ENCODE measurements at places on chromosomes 12 and 14.

DNA sequence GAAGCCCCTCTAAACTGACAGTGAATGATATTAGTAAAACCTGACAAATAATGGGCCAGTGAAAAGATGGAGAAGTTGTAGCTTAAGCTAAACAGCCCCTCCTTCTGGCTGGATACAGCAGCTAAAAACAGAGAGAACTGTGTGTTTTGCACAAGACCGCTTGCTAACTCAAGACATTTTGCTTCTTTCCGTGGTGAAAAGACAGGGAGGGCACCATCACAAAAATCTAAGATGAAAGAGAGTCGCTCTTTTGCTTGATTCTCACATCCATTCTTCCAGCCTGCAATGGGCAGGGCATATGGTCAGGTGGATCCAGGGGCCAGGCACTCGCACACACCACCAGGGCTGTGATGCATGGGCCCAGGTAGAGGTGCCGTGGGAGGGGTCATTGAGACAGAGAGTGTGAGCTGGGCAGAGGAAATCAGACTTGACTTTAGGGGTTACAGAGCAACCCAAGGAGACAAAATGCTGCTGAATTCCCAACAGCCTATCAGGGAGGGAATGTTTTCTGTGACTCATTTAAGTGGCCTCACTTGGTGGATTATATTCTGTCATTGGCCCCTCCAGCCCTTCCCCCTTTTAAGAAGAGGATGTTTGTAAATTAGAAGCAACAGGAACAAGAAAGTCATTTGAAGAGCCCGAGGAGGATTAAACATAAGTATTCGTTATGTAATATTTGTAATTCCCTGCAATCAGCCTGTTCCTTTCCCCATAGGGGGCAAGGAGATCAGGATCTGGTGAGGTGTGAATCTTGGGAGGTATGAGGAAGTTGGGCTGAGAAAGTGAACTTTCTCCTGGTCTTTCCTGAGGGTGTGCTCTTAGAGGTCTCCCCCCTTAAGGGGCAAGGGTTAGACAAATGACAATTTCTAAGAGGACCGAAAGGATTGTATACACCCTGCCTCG, 12.3 kb downstream of the EMP1 start:
- DNase-seq = no peak

DNA sequence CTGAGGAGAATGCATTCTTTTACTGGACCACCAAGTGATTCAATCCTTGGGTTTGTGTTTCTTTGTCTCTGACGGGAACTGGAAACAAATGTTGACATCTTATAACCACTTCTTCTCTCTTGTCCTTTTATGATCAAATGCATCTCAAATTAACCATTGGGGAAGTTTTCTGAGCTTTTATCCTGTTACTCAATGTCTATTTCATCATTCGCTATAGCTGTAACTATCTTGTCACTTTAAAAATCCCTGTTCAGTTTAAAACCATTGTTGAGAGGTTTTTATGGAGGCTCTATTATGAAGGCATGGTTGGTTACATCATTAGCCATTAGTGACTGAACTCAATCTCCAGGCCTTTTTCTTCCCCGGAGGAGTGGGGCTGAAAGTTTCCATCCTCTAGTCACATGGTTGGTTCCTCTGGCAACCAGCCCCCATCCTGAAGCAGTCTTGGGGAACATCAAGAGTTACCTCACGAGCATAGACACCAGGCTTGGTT, 2.7 kb upstream of the CLEC6A start:
- DNase-seq = no peak

- no peak for DNase-seq
Observed at GRCh38 chr12:45762185-45763110, 32.9 kb downstream of the ARID2 start.

DNA sequence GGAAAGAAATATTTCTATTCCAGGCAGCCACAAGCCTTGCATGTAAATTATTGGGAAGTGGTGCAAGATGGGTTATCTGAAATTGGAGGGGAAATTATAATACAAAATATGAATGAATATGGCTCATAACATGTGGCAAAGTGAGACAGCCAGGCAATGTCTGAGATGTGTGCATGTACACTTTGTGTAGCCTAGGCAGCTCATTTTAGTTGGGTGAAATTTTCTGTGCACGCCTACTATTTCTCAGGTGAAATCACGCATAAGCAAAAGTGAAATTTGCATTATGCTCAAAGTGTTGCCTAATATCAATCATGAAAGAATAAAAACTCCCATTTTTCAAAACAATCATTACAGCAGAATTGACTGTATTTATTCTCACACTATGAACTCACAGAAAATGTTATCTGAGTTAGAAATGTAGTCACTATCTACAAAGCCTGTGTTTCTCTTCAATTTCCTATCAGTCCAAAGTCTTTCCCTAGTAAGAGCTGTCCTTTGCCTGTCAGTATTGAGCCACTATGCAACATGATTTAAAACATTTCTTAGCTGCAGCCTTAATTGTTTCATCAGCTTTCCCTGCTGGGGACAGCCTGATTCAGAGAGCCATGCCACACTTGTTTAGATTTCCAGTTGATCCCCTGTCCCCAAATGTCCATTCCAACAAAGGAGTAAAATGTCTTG, 80.7 kb downstream of the EPS8 start:
- DNase-seq = no peak

- no peak for DNase-seq
Observed at GRCh38 chr14:103726474-103726873, 10.9 kb downstream of the ZFYVE21 start.

DNA sequence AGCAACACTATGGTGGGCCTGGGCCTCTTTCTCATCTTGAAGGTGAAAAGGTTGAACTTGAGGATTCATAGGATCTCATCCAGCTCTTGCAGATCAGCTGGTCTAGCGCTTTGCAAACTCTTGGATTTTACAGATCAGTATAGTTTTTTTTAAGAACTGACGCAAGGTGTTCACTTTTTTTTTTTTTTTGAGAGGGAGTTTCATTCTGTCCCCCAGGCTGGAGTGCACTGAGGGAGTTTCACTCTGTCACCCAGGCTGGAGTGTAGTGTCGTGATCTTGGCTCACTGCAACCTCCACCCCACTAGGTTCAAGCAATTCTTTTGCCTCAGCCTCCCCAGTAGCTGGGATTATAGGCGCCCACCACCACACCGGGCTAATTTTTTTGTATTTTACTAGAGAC, 20.4 kb upstream of the LGMN start:
- DNase-seq = no peak

DNA sequence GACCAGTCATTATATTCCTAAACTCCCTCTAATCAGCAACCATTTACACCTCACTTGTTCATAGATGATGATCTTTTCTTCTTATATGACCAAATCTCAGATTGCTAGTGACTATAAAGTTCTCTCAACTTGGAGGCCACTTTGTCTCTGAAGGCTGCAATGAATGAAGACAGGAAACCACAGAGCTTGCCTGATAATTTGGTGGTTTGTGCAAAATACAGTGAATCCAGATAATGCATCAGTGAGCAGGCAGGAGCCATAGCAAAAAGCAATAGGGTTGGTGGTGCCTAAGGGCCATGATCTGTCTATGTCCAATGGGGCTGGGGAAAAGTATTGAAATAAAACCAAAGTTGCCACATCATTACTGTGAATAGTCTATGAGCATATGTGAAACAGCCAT, 123.8 kb upstream of the LRFN5 start:
- DNase-seq = no peak

- DNase-seq = no peak
Observed at GRCh38 chr12:20369305-20370013, 1.1 kb downstream of the PDE3A start.

DNA sequence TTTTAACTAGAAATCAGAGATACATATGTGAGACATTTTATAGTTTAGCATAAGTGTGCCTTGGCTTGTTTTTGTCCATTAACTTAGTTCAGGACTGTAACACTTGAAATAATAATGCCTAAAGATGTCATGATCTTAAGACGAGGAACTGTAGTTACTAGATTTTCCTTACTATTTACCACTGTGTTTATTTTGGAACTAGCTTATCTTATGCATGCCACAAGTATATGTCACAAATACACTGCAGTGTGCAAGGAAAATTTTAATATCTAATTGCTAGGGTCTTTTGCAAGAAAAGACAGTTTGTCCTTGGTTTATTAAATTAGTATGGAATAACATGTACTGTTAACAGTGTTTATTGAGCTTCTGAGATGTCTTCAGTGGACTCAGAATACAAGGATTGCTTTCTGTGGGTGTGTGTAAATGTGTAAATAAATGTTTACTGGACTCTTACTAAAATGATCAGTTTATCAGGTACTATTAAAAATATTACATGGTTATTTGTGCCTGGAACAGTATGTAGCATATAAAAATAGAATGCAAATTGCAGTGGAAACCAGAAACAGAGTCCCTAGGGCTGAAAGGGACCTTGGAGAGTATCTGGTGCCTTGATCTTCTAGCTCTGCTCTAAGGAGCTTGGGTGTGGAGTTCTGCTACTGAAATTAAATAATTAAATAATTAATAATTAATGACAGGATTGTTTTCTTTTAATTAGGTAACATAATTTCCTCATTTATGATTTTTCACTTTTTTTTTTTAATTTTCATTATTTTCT, 58.1 kb downstream of the FGD4 start:
- no peak for DNase-seq

- DNase-seq = no peak
Observed at GRCh38 chr12:67964456-67964855, 24.8 kb upstream of the IFNG-AS1 start.

- no peak for DNase-seq
Observed at GRCh38 chr12:95412482-95413311, 61.3 kb upstream of the METAP2 start.

GRCh38 chr12:89383235-89384049, 31.1 kb upstream of the DUSP6 start:
- no peak for DNase-seq

DNA sequence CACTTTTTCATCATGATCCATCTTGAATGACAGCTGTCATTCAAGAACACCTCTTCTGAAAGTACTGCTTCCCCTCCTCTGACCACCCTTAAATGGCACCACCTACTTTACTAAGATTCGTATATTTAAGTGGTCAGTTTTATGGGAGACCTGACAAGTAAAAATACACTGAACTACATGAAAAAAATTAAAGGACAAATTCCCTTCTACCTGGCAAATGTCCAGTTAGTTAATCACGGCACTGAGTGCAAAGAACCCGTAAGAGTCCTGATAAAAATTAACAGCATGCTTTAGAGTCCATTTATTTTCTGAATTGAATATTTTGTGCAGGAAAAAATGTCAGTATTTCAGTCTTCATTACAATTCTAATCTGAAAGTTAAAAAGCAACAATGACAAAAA, 48.7 kb downstream of the SETD3 start:
- no peak for DNase-seq

GRCh38 chr12:64170024-64170423, 52.1 kb downstream of the KICS2 start:
- DNase-seq = no peak

DNA sequence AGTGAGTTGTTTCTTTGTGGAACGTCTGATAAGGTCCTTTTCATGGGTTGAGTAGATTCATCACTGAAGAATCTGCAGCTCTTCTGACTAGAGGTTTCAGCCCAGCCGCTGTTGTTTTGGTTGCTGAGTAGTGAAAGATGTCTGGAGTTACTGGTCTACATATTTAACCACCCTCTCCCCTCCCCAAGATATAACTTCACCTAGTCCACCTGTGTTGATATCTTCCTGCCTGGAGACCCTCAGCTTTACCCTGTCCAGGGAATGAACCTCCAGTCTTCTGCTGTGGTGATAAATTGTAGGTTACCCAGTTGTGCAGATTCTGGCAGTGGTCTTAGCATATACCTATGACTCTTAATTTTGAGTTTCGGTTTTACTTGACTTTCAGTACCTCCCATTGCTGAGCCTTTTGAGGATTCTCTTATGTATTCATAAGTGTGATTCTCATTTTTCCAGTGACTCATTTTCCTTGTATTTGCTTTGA, 62.9 kb downstream of the CCDC91 start:
- peak; percentile 16 for DNase-seq

- no peak for DNase-seq
Observed at GRCh38 chr14:51448831-51449670, 202.7 kb upstream of the FRMD6 start.

- DNase-seq = no peak
Observed at GRCh38 chr12:127060310-127060847, 1206.6 kb upstream of the TMEM132C start.

DNA sequence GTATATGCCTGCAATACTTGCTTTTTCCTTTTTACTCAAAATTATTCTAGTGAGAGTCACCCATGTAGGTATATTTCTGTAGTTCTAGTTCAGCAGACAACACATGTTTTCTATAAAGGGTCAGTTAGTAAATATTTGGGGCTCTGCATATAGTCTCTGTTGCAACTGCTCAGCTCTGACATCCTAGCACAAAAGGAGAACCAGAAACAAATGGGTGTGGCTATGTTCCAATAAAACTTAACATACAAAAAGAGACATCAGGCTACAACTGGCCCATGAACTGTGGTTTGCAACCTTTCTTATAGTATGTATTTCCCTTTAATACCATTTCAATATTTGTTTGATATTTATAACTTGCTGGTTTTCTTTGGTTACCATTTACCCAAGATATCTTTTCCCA, 11.9 kb downstream of the NT5DC3 start:
- no peak for DNase-seq

DNA sequence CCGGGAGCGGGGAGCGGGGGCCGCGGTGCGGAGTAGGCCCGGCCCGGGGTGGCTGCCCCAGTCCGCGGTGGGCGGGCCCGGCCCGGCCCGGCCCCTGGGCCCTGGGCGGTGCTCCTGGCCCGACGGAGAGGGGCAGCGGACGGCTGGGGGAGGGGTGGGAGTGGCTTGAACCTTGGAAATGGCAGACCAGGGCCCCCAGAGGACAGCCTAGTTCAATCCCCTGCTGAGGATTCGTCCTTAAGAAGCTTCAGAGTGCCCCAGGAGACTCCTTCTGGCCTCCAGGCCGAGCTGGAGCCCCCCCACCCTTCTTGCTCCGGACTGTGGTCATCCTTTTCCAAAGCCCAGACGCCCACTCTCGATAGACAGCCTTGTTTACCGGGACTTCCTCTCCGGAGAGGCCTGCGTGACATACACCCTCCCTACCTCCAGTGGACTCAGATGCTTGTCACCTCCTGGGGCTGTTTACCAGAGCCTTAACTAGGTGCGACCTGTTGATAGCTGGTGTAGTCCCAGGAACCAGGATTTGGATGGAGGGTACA, 458 bp downstream of the KHNYN start:
- DNase-seq = peak; percentile 60

- DNase-seq = no peak
Observed at GRCh38 chr14:92487513-92488133, 26.0 kb upstream of the RIN3 start.

GRCh38 chr12:5170844-5171243, 127.2 kb downstream of the KCNA5 start:
- DNase-seq = no peak

- no peak for DNase-seq
Observed at GRCh38 chr12:48069241-48069640, 36.6 kb downstream of the SENP1 start.

Data from stimulated activated CD4-positive, alpha-beta T cell treated with anti-CD3 and anti-CD28 coated beads, Interleukin-1b, Interleukin-23, amount 100 ng/mL, for 4 hours (primary cell).